H1 (cell line): ENCODE measurements at places on chromosomes 5 and 9. TPM values are rescaled to one million over a fixed set of nuclear protein-coding genes. Genes with fewer than 3 reads are reported as not detected.

The TAF1L gene
- not detected in 2 replicates for total RNA-seq

The TMEM161B gene
- 13.6 and 13.8 TPM in 2 replicates for total RNA-seq

The TRPM3 gene
- 9.7 and 10.9 TPM in 2 replicates for total RNA-seq

The MARCHF11 gene
- 0.82 and 0.86 TPM in 2 replicates for total RNA-seq

The SH3GLB2 gene
- total RNA-seq = 52.7 and 54.9 TPM in 2 replicates

The PSIP1 gene
- total RNA-seq = 368 and 387 TPM in 2 replicates

The CCDC171 gene
- total RNA-seq = 1.9 and 2.3 TPM in 2 replicates

The IL13 gene
- total RNA-seq = not detected in 2 replicates

DNA sequence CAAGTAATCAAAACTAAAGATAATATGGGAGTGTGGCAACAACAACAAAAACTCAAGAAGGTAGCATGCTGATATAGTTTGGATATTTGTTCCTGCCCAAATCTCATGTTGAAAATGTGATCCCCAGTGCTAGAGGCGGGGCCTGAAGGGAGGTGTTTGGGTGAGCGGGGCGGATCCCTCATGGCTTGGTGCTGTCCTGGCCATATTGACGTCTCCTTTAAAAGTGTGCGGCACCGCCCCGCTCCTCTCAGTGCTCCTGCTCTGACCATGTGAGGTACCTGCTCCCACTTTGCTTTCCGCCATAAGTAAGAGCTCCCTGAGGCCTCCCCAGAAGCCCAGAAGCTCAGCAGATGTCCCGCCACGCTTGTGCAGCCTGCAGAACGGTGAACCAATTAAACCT lies 25.6 kb downstream of the MED27 start:
- DNase-seq = no peak

DNA sequence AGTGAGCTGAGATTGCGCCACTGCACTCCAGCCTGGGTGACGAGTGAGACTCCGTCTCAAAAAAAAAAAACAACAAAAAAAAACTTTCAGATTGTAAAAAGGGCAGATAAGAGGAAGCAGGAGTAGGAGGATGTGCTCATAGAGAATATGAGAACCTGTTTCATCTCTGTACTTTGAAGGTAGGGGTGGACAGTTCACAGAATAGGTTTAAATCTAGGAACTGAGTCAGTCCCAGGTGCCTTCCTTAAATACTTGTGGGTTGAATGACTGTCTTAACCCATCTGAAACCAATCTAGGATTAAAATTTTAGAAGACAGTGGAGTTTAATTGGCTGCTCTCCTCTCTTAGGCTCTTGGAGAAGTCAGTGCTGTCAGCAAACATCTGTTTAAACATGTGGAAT lies 12.4 kb downstream of the POLK start:
- no peak for DNase-seq

DNA sequence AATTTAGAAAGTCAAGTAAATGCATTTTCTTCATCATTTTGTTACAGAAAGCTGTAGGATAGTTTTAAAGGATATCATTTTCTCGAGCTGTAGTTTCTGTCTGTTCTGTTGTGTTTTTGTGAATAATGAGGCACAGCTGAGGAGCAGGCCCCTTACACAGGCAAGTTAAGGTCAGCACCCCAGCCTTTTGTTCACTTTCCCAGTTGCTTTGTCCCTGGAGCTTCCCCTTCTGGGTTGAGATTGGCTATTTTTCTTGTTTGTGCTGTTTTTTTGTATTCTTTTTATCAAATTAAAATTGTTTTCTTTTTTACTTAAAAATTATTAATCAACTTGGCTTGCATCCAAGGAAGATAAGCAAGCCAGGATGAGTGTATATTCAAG lies 213.8 kb upstream of the ACTBL2 start:
- DNase-seq = no peak

GRCh38 chr5:140555747-140556312 lies 1.4 kb downstream of the SRA1 start:
- DNase-seq = no peak

DNA sequence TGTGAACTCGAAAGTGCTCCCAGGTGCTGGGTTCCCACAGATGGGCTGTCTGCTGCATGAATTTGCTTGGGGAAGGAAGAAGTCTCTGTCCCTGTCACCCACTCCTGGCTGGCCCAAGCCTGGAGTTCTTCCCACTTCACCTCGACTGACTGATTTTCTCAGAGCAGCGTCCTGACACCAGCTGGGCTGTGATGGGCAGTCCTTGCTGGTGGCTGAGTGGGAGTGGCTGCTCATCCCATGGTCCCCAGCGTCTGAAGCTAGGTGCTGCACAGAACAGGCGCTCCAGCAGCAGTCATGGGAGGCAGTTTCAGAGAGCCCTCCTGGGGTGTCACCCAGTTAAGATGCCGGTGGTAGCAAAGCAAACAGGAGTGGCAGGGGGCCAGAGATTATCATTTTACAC lies 10.1 kb upstream of the NEURL1B start:
- no peak for DNase-seq

DNA sequence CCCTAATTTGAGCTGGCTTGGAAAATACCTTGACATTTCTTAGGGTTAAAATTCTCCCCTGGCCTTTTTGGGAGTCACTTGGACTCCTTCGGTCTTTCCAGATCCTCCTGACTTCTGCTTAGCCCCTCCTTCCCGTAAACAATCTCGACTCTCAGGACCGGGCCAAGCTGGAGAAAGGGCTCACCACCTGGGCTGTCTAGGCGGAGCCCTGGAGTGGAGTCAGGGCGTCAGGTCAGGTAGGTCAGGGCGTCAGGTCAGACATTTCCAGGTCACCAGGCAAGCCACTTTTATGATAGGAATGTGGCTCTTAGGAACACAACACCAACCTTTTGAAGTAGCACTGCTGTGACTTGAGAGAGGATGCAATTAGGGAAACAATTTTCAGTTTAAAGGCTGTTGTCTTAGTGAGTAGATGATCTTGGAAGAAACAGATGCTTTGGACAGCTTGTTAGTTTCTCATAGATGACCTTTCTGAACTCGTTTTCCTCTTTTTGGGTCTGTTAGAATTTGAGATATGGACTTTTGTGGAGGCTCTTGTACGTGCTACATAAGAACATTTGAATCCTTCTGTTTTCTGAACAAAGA lies 12.8 kb downstream of the OSTF1 start:
- no peak for DNase-seq

DNA sequence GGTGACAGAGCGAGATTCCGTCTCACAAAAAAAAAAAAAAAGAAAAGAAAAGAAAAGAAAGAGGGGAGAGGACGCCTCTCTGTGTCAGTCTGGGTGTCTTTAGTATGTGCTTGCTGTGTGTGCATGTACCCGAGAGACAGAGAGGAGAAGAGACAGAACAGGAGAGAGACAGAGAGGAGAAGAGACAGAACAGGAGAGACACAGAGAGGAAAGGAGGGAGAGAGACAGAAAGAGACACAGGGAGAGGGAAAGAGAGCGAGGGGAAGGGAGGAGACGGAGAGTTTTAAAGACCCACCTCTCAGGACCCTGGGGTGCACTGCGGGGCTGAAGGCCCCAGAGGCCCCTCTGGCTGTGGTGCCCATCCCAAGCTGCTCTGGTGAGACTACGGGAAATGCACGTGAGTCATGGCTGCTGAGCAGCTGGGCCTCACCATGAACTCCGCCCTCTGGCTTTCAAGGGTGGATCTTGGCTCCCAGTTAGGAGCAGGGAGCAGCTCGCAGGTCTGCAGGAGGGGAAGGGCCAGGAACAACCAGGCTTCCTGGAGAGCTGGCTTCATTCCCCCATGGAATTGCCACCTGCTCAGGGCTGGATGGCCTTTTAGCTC lies 7.9 kb downstream of the SLC6A3 start:
- DNase-seq = no peak

- DNase-seq = no peak
Measured at GRCh38 chr9:87588339-87588738, 90.7 kb downstream of the DAPK1 start.

DNA sequence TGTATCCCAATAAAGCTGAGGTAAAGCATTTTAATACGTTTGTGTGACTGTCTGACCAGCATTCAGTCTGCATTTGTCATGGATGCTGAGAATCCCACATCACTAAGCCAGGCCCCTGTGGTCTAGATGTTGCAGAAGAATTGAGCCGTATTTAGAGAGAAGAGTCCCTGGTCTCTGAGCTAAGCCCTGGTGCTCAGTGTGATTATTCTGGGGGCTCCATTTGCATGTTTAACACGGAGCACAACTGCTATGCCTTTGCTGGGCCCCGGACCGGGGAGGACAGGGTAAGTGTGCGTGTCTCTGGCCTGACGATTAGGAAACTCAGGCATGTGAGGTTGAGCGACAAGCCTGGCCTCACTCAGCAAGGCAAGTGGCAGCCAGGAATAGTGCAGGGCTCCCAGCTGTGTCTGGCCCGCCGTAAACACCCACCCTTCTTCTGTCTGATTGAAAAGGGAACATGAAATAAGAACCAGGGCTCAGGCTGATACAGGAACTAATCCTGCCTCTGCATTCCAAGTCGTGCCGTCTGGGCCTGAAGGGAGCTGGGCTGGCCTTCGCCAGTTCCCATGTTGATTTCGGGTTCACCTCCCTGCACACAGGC lies 22.3 kb downstream of the FAM78A start:
- no peak for DNase-seq

DNA sequence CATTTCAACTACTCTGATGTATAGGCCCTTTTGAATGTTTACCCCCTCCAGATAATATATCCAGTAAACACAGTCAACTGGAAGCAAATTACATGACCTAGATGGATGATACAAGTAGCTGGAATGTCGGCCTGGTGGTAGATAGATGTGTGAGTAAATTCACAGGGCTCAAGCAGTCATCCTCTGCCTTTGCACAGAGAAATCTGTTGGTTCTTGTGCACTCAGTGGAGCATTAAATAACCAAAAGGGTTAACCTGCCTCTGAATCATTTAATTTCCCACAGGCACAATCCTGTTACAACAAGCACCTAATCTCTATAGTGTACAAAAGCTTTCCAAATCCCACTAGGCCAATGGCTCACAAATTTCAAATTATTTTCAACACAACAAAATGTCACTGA lies 668.3 kb downstream of the DNAH5 start:
- no peak for DNase-seq

DNA sequence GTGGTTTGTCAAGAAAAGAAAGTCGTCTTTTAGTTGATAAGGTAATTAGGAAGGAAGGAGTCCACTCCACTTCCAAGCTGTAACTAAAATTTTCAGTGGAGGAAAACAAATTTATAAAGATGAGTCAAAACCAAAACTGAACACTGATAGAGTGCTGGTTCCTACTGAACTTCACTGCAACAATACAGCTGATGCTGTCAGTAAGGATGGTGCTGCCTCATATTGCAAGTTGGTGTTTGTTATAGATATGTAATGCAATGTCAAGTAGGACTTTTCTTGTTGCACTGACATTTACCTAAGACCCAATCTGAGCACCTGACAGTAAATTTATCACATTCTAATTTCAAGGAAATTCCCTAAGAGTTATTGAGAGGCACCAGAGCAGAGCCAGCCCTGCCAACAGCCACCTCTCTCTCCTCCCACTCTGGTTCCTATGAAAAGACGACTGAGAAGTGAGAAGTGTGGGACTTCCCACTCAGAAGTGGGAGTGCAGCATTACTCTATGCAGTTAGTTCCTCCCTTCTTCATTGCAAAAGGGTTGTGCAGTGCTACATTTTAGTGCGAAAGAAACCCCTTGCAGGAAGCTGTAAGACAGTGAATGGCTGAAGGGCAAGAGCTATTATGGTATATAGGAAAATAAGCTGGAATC lies 350.8 kb downstream of the NFIB start:
- no peak for DNase-seq

GRCh38 chr5:36602704-36603321 lies 3.6 kb upstream of the SLC1A3 start:
- DNase-seq = no peak

GRCh38 chr5:108295578-108296368 lies 86.1 kb downstream of the FBXL17 start:
- DNase-seq = no peak

DNA sequence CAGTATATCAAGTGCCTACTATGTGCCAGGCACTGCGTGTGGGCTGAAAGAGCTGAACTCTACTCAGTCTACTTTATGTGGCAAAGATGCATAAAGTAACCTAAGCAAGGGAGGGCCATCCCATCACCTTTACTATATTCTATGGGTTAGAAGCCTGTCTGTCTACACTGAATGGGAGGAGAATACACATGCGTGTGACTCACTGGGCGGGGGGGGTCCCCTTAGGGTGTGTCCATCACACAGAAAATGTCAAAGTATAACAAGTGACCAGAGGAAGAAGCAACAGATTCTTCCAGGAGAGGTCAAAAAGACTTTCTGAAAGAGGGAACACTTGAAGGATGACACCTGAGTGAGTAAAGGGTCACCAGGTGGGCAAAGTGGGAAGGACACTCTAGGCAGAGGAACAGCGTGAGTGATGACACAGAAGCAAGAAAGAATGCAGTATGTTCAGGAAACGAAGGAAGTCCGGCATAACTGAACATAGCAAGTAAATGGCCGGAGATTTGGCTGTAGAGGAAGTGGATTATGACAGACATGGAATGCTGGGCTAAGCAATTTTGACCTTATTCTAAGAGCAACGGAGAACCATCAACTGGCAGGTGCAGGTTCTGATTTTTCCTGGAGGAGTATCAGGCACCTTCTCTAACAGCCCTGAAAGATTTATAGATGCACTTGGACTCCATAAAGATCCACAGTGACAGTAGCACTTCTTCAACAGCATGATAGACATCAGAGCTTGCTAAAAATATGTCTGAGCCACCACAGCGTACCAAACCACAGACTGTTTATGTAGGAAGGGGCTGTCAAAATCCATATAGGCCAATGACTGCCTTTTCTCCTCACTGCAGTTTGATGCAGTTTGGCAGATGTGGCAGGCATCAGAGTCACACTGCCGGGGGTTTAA lies 8.0 kb upstream of the WHRN start:
- no peak for DNase-seq

- DNase-seq = no peak
Measured at GRCh38 chr5:80495891-80496290, 8.0 kb downstream of the FAM151B start.

DNA sequence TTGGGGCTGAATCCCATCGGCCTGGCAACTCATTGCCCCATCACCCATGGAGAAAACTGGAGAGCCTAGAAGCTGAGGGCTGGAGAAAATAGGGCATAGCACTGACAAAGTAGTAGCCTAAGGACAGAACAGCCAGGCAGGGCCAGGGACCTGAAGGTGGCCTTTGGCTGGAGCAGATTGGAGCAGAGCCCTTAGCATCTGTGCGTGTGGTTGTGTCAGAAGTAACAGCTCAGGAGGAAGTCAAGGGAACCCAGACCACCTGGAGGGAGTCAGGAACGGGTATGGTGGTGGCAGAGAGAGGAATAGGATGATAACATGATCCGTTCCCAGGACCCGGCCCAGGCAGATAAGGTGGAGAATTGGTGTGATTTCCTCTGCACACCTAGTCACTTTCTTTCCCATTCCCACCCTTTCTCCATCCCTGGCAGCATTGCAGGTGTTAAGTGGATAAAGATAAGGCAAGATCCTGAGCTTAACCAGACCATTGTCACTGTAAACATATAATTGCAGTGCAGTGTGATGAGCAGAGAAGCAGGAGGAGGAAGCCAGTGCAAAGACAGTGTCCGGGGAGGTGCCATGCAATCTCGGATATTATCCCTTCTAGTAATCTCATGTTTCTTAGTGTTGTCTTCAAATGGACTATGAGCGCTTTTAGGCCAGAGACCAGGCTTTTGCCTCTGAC lies 67.0 kb downstream of the NDFIP1 start:
- DNase-seq = no peak

DNA sequence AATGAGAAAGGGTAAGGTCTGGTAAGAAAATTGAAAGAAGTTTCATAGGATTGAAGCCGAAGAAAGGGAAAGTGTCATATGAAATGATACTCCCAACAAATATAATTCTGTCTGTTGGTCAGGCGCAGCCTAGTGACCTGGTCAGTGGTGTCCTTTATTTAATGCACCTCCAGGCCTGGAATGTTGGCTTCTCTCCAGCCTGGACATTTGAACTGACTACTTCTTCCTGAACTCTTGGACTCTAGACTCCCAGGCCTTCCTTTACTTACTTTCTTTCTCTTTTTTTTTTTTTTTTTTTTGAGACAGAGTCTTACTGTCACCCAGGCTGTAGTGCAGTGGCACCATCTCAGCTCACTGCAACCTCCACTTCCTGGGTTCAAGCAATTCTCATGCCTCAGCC lies 1381.5 kb upstream of the WWC1 start:
- no peak for DNase-seq
